ENCODE measurements at places on chromosomes 7 and 10. TPM values are rescaled to one million over a fixed set of nuclear protein-coding genes. Genes with fewer than 3 reads are reported as not detected.

OR2A12 gene
- not detected for total RNA-seq

NODAL gene
- not detected for total RNA-seq

ZMIZ1 gene
- 30.2 TPM for total RNA-seq

CYP2C9 gene
- total RNA-seq, result not detected

GATAD1 gene
- total RNA-seq, result 26.1 TPM

RASSF4 gene
- 6.2 TPM for total RNA-seq

SMURF1 gene
- 33.0 TPM for total RNA-seq

UNCX gene
- not detected for total RNA-seq

MRC1 gene
- under 0.01 TPM for total RNA-seq

ITPRID1 gene
- total RNA-seq, result not detected

JMJD1C gene
- 66.0 TPM for total RNA-seq

FEZF1 gene
- not detected for total RNA-seq

MYL7 gene
- not detected for total RNA-seq
